ENCODE measurements at places on chromosomes 11 and 22.
A peak's percentile ranks its signal among the peaks of the same experiment; 100 is the strongest.

DNA sequence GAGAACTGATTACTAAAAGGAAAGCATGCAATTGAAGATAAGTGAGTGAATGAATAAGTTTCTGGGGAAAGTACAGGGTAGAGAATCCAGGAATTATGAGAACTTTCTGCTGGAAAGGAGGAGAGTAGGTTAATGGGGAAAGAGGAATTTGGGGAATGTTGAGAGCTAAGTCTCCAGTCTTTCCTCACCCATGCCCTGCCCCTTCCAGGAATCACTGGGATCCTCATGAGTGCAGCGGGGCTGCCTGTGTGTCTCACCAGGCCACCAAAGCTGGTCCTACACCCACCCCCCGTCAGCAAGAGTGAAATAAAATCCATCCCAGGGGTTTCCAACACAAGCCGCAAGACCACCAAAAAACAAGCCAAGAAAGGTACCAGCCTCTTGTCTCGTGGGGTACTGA lies 17.0 kb downstream of the DTX4 start:
- no peak for DNase-seq

DNA sequence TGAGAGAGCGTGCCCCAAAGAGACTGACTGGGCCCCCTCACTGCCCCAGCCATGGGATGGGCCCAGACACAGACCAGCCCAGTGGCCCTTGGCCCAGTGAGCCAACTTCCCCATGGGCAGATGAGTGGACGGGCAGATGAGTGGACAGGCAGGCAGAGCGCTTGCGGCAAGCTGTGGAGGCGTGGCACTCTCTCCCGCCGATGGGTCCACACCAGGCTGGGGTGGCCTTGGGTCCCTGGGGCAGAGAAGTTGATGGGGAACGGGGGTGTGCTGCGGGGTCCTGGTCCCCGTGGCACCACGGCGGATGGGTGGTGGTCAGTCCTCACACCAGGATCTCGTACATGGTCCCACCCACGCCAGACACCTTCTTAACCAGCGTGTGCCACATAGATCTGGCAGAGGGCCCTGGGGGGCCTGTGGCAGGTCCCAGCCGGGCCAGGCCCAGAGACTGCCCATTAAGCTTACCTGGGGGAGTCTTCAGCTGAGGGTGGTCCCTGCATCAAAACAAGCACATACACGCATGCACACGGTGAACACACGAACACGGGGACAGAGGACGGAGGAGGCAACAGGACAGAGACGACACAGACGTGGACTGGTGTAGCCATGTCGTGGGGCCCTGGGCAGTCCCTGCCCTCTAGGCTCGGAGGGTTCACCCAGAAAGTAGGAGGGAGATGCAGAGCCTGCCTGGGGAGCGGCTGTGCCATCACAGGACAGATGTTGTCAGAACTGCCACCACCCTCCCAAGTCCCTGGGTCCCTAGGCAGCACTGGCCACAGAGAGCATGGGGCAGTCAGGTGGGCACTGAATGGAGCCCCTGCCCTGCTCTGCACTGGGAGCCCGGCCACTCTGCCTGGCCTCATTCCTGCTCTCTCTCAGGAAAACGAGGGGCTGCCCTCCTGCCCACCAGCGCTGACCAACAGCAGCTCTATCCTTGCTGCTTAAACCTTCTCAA lies 182.2 kb downstream of the IGLL1 start:
- no peak for DNase-seq

GRCh38 chr11:78427615-78428265 lies 10.1 kb upstream of the GAB2 start:
- no peak for DNase-seq

DNA sequence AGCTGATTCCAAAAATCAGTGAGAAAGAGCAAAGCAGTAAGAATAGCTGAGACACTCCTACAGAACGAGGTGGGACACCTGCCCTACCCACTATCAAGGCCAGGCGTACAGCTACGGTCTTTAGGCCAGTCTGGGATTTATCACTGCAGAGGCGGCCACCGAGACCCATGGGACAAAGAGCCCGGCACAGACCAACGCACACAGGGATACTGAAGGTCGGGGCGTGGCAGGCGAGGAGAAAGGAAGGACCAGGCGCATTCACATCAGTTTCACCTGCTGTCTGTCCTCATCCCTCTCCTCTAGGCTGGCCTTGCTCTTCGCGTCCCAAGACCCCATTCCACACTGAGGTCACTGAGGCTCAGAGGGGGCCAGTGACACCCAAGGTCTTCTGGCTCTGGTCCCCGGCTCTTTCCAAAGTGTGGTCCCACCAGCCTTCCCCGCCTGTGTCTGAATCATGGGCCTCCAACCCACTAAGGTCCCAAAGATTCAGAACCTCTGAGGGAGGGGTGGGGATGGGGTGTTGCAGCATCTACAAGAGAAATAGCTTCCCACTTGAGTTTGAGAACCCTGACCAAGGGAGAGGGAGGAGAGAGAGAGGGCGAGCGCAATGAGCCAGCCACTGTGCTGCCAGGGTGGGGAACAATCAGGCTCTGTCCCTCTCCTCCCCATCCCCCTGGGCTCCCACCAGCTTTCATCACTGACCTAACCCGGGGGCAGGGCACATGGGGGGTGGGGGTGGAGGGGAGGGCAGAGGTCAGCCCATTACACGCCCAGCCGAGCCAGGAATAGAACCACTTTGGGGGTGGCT lies 7.2 kb upstream of the PICK1 start:
- no peak for DNase-seq

GRCh38 chr11:122007601-122008071 lies 108.4 kb downstream of the BLID start:
- DNase-seq = no peak

DNA sequence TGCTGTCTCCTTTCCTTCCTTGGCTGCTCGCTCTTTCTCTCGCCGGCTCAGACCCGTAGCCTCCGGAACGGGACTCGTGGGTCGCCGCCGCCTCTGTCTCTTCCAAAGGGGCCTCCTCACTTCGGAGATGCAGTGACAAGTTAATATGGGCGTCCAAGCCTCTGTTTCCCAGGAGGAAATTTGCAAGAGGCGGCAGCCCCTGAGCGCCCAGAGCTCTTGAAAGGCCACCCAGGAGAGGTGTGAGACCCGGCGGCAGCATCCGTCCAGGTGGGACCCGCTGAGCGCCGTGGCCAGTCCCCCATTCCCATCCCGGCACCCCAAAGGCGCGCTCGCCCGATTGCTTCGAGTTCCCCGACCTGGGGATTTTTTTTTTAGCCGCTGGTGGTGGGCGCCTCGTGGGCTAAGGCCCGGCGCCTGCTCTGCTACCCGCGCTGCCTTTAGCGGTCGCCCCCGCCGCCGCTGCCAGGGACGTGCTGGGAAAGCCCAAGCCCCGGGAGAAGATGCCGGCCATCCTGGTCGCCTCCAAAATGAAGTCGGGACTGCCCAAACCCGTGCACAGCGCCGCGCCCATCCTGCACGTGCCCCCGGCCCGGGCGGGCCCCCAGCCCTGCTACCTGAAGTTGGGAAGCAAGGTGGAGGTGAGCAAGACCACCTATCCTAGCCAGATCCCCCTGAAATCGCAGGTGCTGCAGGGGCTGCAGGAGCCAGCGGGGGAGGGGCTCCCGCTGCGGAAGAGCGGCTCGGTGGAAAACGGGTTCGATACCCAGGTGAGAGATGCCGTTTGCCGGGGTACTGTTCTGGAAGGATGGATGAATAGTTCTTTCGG lies 772 bp downstream of the NAV2 start:
- DNase-seq = peak; percentile 33

GRCh38 chr11:79097246-79097875 lies 343.5 kb downstream of the TENM4 start:
- no peak for DNase-seq

DNA sequence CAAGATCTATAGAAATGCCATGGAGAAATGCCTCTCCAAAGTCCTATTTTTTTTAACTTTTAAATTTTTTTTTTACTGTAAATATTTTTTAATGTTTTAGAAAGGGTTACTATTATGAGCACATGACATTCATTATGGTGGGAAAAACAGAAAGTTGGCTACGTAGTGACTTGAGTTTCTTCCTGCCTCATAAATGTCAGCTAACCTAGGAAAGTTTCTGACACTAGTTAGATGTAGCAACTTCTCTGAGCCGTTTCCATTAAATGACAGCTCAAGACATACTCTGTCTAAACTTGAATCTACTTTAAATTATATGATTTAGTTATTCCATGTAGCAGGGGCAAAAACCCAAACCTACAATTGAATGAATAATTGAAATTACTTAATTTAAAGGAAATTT lies 18.4 kb upstream of the CTSC start:
- DNase-seq = no peak

- DNase-seq = no peak
These were observed 149.2 kb downstream of the ENTHD1 start for GRCh38 chr22:39744353-39744752.

DNA sequence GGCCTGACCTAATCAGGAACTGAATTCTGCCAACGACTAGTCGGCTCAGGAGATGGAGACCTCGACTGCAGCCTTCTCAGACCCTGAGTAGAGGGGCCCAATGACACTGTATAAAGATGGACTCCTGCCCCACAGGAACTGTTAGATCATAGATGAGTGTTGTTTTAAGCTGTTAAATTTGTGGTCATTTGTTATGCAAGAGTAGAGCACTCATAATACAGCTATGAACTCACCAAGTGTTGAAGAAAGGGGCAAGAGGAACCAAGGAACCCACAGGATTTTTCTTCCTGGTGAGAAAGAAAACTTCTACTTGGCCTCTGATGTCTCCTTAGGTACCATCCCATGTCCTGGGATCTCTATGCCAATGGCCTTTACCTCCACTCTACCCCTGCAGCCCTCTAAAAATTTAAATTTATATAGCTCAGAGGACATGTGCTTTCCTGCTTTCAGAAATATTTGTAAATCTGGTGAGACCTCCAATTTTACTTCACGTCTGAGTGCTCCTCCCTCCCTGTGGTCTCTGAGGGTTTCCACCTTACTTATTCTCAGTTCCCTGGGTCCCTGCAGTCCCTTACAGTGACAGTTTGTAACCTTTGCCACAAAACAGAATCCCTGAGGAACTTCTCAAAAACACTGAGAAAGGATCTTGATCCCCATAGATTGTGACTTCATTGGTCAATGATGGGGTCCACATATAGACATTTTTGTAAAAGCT lies 256.3 kb upstream of the ARHGAP20 start:
- DNase-seq = no peak

GRCh38 chr11:8202516-8203413 lies 33.9 kb upstream of the RIC3 start:
- no peak for DNase-seq

- DNase-seq = no peak
These were observed 4.7 kb downstream of the UPB1 start for GRCh38 chr22:24499706-24500276.

DNA sequence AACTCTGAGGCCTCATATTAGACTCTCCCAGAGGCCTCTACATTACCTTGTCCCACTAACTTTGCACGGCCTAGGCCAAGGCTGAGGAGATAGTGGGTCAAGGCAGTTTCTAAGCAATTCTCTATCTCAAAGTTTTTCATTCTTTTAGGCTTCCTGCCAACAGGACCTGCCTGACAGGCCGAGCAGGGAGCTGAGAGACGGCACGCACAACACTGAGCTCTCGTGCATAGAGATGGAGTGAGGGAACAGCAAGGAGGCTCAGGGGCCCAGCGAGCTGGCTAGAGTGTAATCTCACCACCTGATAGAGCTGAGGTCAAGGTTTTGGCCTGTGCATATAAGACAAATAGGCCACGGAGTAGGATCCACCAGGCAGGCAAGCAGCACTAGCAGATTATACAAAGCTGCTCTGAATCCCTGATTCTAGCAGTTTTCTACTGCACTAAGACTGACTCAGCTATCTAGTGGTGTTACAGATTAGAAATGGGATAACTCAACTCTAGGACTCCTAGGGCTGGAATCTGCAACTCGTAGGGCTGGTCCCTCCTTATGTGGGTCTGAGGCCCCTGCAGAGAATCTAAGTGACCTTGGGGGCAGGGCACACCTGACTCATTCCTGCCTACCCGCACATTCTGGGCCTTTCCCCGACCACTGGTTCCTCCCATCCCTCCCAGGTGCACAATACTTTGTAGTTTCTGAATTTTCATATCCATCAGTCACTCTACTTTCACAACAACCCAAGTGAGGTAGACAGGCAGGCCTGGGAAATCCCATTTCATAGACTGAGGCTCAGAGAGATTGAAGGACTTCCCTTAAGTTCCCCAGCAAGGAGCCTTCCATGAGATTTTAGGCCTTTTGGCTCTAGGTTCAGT lies 1.7 kb downstream of the CYB5R2 start:
- DNase-seq = no peak

GRCh38 chr11:34464591-34465051 lies 25.9 kb downstream of the CAT start:
- DNase-seq = no peak

DNA sequence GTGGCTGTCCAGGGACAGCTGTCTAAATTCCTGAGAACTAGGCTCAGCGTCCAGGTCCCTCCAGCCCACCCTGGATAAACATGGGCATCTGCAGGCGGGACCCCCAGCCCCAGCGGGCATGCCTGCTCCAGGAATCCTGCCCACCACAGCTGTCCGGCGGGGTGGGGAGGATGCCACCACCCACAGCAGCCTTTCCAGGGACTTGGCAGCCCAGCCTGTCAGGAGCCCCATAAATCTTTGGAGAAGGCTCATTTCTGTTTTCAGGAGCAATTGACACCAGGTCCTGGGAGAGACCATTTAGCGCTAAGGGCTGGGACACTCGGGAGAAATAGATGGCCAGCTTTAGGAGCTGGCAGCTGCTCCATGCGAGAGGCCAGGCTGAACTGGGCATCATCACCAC lies 358.9 kb downstream of the CADM1 start:
- DNase-seq = no peak

DNA sequence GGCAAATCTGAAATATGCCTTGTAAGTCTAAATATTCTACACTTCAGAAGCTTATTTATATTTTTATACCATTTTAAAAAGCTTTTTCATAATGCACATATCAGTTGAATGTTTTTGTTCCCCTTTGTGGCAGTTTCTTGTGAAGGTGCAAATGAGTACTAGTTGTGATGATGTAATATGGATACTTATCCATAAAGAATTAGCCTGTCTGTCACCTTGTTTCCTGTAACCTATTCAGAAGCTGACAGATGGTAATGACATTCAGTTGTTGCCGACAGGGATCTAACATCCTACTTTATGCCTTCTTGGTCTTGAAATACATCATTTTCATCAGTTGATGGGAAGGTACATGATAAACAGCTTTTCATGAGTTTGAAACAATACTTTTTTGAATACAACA lies 2.9 kb downstream of the QSER1 start:
- no peak for DNase-seq

DNA sequence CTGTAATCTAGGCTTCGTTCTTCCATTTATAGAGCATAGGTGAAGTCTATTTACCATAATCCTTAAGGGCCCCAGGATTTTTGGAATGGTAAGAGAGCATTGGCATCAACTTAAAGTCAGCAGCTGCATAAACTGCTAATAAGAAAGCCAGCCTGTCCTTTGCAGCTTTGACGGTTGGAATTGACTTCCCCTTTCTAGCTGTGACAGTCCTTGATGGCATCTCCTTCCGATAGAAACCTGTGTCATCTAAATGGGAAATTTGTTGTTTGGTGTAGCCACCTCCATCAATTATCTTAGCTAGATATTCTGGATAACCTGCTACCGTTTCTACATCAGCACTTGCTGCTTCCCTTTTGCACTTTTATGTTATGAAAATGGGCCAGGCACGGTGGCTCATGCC lies 58.0 kb upstream of the GLYATL1B start:
- DNase-seq = no peak

Data from ELR (cell line).